ENCODE measurements at places on chromosomes 13 and 19.

GRCh38 chr19:13847407-13848339 lies 29.3 kb upstream of the NANOS3 start:
- peak; percentile 45 for DNase-seq

DNA sequence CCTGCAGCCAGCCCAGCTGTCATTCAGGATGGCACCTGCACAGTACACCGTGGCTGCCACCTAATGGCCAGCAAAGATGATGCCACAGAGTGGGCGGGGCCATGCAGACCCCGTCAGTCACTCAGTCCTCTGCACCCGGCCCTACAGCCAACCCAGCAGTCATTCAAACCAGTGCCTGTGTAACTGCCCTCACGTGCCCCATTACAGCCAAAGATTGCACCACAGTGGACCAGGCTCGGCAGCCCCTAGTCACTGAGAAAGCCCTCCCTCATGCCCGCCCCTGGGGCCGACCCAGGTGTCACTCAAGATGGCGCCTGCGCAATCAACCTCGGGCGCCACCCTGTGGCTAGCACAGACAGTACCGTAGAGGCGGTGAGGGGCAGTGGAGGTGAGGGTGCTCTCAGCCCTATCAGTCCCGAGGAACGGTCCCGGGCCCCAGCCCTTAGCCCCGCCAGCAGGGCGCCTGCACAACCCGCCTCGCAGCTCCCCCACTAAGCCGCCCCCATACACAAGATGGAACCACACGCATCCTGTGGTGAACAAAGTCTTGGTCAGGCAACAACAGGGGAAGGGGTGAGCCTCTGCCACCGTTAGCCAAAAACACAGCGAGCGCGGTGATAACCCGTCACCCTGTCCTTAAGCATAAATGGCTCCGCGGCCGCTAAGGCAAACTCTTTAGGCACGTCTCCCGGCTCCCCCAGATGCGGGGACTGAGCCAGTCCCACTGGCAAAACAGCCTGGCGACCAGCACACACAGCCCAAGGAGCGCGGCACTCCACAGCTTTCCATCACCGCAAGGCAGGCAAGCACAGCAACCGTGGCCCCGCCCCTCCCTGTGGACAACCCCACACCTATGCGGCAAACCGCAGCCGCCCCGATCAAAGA lies 2.3 kb downstream of the PEG3 start:
- no peak for DNase-seq

GRCh38 chr19:48683349-48683748 lies 10.5 kb upstream of the NTN5 start:
- no peak for DNase-seq

GRCh38 chr13:40583738-40584137 lies 82.7 kb downstream of the FOXO1 start:
- DNase-seq, result no peak

DNA sequence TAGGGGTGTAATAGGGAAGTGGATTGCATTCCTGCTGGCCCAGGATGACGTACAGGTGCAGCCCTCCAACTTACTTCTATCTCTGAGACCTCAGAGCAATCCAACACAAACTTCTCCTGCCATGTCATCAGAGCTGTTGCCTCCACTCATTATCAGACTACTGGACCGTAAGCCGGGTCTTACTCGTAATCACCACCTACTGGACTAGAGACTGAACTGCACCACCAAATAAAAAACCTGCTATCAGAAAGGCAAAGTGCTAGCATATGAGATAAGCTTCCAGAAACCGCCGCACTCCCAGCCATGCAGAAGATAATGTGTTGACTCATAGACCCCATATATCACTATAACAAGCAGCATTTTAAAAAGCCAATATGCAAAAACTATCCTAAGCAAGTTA lies 102.0 kb downstream of the SLITRK1 start:
- no peak for DNase-seq

DNA sequence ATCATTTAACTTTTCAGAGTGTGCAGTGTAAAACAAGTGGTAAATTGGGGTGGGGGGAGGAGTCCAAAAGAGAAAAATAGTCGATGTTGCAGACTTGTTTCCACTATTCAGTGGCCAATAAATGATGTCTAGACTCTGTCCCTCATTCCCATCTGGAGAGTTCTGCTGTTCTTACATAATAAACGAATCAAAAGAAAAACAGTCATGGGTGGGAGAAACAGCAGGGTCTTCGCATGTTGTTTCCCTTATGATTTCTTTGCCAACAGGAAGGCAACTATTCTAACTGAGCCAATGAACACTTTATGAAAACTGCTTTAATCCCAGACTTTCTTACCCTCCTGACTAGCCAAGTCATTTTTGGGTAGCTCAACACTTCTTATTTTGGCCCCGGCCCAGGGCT lies 615.5 kb downstream of the FGF9 start:
- no peak for DNase-seq

GRCh38 chr13:44726778-44727177 lies 150.6 kb upstream of the TSC22D1 start:
- DNase-seq, result no peak

Measured in SHP77 treated with DMSO at 0.1 percent for 48 hours (cell line).